Gastrocnemius medialis (tissue), 4 donors: ENCODE measurements at places on chromosomes 2 and 18. TPM values are rescaled to one million over a fixed set of nuclear protein-coding genes. Genes with fewer than 3 reads are reported as not detected.
A peak's percentile ranks its signal among the peaks of the same experiment; 100 is the strongest.

GRCh38 chr2:164080486-164080885 is 344.7 kb upstream of the FIGN start:
- DNase-seq, result no peak

GRCh38 chr2:64348386-64349130 is 105.4 kb upstream of the LGALSL start:
- no peak for DNase-seq

DNA sequence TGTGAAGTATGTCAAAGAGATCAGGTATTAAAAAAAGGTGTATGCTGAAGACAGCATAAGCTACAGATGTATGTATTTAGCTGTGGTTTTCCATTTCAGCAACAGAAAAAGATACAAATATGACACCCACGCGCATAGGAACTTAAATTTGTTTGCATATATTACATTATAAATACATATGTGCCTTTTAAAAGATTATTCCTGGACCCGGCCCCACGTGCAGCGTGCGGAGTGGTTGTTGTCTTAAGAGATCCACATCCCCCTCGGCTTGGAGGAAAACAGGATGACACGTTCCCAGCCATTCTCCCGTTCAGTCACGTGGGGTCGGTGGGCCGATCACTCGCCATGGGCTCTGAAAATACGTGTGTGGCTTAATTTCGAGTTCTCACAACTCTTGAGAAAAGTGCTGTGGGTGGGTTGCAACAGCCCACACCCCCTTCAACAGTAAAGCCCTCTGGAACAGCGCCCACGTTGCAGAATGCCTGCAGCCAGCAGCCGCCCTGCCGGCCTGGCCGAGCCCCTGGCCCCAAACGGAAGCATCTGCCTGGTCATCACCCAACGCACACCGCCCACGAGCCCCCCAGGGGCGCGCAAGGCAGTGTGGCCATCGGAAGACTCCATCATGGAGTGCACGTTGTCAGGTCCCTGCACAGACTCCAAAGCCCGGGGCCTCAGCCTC is 18.6 kb upstream of the KCNG2 start:
- DNase-seq, result no peak

DNA sequence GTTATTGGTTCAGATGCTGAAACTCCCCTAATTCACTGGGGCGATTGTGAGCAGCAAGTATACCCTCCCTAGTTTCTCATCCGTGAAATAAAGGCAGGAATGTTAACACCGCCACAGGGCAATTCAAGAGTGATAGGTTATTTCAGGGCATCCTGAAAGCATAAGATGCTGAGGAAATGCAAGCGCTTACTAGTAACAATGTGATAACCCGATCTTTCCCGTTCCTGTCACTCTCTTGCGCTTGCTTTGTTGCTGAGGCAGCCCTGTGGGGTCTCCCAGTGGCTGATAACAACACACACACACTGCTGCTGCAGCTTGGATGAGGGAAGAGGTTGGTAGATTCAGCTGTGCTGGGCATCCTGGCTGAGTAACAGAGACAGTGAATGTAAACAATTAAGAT is 259.3 kb downstream of the AGPS start:
- DNase-seq, result no peak

GRCh38 chr18:63303547-63303946 is 16.0 kb downstream of the BCL2 start:
- DNase-seq, result no peak

- DNase-seq, result peak; percentile 84
These were observed 181.2 kb downstream of the ATAD2B start for GRCh38 chr2:23745726-23746105.

- DNase-seq, result no peak
These were observed 12.4 kb upstream of the DTNB start for GRCh38 chr2:25685741-25686140.

DNA sequence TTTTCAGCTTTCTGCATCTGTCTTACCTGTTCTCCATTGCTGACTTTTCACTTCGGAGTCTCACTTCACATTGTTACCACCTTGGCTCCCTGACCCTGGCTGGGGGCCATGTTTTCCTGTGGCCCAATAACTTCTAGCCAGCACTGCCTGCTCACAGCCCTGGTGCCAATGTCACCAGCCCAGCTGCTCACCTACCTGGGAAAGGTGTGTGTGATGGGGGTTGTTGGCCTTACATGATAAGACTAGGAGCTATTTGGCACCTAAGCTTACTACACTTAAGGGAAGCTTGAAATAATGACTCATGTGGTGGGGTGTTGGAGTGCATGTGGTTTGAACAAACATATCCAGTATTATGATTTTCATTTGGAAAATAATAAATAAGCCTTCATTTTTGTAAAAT is 37.5 kb upstream of the PGAP1 start:
- no peak for DNase-seq

DNA sequence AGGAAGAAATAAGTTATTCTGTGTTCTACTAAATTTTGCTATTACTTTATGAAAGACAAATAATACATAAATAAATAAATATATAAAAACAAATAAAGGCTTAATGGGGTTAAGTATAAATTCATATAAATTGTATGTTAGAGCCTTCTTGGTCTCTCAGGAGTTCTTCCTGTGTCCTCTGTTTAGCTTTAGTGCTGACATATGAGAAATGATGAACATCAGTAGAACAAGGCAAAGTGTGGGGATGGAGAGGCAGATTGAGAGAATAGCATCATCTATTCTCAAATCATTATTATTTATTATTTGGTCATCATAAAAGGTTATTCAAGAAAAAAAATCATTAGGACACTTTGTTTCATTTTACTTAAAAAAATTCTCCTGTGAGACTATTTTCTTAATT is 468.1 kb upstream of the CHST9 start:
- no peak for DNase-seq

- no peak for DNase-seq
These were observed 167.5 kb downstream of the ALK start for GRCh38 chr2:29753671-29754444.

PRKAG3 gene
- 8.3 TPM for total RNA-seq

SCYGR4 gene
- total RNA-seq, result not detected

MC2R gene
- total RNA-seq, result not detected

CNGA3 gene
- total RNA-seq, result not detected

KIF1A gene
- total RNA-seq, result 0.33 TPM

ACTG2 gene
- 3.1 TPM for total RNA-seq
